ENCODE measurements at places on chromosomes 6 and 20.

GRCh38 chr6:84078335-84078734 is 44.8 kb downstream of the MRAP2 start:
- no peak for DNase-seq

GRCh38 chr20:22717466-22717865 is 133.1 kb upstream of the FOXA2 start:
- no peak for DNase-seq

DNA sequence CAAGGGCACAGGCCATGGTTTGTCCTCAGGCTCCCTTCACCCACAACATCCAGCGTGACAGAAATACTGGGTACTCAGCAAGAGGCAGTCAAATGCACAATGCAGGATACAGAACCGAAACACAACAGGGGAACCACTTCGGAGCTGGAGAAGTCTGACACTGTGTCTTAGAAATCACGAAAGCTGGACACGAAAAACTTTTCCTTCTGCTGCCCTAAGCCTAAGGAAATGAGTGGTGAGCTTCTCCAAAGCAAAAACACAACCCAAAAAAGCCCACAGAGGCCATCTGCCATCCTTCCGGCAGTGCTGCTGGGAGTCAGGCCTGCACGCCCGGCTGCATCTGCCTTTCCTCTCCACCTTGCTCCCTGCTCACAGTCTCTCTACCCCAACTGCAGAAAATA is 106.3 kb downstream of the SLC23A2 start:
- DNase-seq, result no peak

- no peak for DNase-seq
These were observed 211.6 kb downstream of the SLC24A3 start for GRCh38 chr20:19423900-19424620.

GRCh38 chr6:161066511-161066910 is 74.9 kb downstream of the MAP3K4 start:
- DNase-seq, result no peak

DNA sequence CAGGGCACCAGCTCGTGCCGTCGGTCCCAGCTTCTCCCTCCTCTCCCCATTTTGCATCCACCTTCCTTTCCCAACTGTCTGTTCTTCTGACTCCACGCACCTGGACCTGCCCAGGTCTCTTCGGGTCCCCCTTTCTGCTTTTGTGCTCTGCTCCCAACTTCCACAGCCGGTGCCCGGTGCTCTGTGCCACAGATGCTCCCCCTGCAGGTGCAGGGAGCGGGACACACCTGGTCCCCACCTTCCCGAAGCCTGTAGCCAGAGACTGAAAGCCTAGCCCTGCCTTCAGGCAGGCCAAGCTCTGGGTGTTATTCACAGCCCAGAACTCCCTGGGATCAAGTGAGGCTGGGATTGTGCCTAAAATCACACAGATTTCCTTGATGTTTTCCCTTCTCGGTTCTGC is 24.6 kb upstream of the BMP7 start:
- DNase-seq, result no peak

- no peak for DNase-seq
These were observed 160.2 kb upstream of the FOXA2 start for GRCh38 chr20:22744341-22745193.

DNA sequence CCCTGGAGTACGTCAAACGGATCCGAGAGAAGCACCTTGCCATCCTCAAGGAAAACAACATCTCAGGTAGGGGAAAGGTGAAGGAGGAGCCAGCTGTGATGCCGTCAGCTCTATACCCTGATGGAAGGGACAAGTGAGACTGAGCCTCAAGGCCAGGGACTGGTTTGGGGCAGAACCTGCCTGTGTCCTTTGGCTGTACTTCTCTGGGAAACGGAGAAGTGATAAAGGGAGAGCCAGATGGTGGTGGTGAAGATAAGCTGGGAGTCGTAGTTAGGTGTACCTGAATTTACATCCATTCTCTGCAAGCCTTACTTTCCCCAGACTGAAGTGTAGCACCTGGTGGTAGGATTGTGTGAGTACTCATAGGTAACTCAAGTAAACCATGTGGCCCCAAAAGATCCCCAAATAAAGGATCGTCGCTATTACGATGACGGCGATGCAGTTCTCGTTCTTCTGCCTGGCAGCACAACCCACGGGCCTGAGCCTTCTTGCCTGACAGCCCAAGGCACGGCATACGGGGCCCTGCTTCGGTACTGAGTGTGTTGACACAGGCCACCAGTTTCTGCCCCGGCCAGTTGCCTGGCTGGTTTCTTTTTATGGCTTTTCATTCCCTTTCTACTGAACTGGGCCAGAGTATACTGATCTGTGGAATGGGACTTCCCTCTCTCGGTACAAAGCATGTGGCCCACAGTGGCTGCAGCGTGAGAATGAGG is 10.6 kb downstream of the PCIF1 start:
- DNase-seq, result no peak

DNA sequence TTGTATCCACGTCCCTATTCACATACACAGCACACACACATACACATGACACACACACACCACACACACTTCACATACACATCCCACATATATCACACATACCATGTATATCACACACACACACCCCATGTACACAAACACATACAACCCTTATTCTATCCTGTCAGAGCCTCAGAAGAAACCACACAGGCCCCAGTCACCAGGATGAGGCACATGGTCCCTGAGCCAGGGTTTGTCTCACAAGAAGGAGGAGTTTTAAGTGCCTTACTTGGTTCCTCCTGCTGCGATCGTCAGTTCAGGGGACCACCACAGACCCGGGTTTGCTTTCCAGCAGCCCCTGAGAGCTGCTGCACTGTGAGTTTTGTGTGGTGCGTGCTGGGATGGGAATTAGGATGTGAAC is 23.6 kb downstream of the BFSP1 start:
- DNase-seq, result no peak

DNA sequence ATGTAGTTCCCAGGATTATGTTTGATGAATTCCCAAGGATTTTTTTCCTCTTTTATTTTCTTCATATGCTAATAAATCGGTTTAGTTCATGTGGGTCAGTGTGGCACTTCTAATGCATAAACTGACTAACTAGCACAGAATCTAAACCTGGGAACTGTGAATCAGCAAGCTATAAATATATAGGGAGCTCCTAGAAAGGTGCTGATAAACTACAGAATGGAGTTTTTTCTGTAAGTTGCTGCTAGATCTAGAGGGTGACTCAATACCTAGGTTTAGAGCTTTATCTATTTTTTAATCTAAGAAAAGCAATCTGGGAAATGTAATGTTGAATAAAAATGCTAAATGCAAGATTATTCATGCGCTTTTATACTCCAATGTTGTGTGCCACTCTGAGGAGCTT is 118.8 kb upstream of the PTCHD4 start:
- DNase-seq, result no peak

DNA sequence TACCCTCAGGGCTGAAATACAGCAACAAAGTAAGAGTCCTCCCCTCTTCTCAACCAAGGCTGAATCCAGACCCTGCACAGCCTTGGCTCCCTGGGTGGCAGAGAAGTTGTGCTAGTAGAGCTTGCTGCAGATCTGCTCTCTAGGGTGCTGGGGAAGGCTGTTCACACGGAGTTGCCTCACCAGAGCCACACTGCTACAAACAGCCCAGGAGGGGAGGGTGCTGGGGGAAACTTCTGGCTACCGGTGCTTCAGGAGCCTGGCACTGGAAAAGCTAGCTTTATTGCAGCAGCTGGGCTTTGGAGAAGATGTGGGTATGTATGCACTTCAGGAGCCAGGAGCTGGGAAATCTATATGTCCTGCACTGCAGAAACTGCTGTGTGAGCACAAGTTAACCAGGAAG is 37.6 kb upstream of the SUPT3H start:
- DNase-seq, result no peak

- DNase-seq, result no peak
These were observed 71.5 kb downstream of the NCR2 start for GRCh38 chr6:41406728-41407489.

DNA sequence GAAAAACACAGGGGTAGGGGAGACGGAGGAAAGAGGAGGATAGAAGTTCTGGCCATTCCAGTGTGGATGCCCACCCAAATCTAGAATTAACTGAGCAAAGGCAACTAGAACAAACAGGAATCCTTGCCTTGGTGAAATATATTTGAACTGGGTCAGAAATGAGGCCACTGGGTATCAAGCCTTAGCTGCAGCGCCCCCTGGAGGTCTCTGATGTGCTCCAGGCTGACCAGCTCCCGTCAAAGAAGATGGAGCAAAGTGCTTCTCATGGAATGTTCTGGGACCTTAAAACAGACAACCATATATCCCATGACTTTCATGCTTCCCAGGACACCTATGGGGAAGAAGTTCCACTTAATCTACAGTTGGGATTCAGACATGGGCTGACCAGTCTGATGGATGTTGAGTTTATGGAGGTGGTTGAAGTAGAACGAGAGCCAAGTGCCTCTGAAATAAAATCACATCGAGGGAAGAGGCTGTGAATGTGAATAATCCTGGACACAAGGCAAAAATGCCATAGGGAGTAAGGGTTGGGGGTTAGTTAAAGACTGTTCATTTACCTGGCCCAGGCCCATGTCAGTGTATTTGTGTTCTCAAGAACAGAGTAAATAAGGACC is 50.4 kb downstream of the HLA-DPB1 start:
- peak; percentile 90 for DNase-seq

DNA sequence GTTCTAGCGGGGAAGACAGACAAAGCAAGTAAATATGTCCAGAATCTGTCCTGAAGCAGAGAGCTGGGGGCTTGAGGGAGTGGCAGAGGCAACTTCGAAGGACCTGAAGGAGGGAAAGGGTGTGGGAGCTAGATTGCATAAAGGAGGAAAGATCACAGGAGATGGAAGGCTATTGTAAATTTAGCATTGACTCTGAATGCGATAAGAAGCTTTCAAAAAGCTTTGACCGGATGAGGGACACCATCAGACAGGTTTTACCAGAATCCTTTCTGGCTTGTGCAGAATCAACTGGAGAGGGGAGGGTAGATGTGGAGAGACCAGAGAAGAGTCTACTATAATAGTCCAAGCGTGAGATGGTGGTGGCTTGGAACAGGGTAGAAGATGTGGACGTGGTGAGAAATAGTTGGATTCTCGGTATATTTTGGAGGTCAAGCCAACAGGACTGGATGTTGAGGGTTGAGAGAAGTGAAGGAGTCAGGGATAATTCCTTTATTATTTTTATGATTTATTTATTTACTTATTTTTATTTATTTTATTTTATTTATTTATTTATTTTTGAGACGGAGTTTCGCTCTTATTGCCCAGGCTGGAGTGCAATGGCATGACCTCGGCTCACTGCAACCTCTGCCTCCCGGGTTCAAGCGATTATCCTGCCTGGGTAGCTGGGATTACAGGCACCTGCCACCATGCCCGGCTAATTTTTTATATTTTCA is 19.9 kb upstream of the RIPOR3 start:
- DNase-seq, result no peak

DNA sequence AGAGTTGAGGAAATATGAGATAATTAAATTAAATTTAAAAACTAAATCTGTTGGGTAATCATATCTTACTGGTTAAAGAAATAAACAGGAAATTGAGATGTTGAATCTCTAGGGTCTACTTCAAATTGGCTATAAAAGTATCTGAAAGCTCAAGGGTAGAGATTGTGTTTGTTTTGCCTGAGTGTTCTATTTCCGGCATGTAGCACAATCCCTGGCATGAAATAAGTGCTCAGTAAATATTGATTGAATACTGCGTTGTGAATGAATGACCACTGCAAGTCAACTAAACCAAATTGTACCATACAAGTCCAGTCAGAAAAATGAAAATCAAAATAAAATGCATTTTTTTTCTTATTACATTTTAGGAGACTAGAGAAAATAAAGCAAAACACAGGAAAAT is 709.8 kb downstream of the EPM2A start:
- DNase-seq, result no peak

GRCh38 chr20:41347523-41348429 is 7.2 kb downstream of the LPIN3 start:
- DNase-seq, result no peak

All from spleen (tissue), 13 donors.